ENCODE measurements at places on chromosomes 12 and 14. TPM values are rescaled to one million over a fixed set of nuclear protein-coding genes. Genes with fewer than 3 reads are reported as not detected.

- no peak for DNase-seq
Observed at GRCh38 chr14:101861464-101861863, 100.0 kb downstream of the PPP2R5C start.

DNA sequence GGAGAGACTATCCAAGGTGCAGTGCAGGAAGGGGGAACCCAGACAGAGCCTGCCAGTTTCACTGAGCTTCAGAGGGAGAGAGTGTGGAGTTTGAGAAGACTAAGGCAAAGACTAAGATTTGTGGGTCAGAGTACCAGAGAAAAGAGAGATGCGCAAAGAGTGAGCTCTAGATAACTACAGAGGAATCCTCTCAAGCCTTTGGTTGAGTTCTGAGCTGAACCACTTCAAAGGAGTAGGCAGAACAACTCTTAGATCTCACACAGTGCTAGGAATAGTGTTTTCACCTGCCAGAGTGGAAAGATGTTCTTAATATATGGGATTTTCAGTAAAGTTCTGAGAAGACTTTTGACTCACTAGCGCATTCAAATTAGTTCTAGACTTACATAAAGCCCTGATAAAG is 10.7 kb upstream of the M6PR start:
- DNase-seq, result no peak

- DNase-seq, result no peak
Observed at GRCh38 chr12:19423166-19423930, 15.9 kb upstream of the AEBP2 start.

DNA sequence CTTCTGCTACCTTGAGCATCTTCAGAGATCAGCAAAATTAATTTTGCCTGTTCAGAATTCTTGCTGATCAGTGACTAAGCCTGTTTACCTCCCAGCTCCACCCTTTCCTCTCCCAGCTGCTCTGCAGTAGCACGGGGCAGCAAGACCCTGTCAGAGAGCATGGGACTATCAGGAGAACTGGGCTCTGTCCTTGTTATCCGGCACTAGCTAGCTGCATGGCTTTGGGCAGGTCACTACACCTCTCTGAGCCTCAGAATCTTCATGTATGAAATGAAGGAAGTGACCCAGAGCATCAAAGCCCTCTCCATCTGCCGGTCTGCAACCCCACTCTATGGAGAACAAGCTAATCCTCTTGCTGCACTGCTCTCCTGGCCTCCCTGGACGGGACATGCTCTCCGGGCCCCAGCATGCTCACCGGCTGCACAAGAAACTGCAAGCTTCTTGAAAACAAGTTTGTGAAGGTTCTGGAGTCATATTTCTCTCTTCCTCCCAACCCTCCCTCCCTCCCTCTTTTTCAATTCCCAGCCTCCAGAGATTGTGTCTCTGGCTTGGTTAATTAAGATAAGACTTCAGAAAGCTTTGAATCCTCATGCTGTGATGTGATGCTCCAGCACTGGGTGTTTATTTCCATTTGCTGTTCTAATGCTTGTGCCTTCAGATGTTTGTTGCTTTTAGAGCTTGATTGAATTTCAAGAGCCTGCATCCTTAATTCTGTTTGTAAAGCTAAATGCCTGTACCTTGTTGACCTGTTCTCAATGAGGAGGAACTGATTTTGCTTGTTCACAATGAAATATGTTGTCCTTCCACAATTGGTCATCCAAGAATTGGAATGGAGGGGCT is 101.1 kb downstream of the CRACR2A start:
- DNase-seq, result no peak

DNA sequence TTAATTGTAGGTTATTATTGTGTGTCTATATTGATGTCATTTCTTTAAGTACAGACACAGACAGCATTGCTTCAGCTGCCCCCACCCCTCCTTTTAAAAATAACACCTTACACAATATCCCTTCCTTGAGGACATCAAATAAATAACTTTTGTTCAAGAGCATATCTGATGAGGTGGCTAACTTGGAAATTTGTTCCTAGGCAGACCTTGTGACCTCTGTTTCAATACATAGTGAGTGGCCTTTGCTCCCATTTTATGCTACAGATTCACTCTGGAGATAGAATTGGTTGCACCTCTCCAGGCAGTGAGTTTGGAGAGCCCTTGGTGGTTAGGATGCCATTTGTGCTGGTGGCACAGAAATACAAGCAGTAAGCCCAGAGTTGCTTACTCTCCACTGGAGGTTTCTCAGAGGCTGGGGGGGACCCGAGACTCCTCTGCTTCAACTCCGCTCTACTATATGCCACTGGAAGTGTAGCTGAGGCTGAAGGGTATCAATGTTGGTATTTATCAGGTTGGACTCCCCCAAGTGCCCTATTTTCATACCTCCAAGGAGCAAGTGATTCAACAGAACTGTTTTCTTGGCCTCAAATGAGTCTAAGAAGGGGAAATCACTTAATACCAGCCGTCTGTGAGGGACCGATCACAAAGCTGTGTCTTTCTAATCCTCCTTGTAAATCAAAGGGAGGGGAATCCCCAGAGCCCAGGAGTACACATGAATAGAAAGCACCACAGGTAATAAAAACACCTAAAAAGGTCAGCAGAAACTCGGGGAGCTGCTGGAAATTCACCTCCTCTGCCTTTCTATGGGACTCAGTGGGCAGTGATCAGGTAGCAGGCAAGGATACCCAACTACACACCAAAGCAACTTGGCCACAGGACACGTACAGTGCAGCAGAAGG is 463.1 kb downstream of the RAD51B start:
- DNase-seq, result no peak

GRCh38 chr12:123960856-123961255 is 11.8 kb downstream of the CCDC92 start:
- no peak for DNase-seq

DNA sequence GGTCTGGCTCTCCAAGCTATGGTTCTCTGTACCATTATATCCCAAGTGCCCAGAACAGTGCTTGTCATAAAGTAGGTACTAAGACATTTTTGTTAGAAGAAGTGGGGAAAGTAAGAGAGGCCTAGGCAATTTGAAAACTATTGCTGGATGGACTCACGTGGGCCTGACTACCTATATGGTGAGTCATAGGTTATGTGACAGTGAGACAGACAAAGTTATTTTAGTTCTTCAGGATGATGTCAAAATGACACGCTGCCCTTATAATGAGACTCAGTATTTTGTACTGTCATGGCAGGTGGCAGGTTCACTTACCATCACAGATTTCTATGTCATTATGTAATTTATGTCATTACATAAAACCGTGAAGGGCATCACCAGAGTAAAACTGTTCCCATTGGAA is 53.1 kb downstream of the PARP11 start:
- no peak for DNase-seq

DNA sequence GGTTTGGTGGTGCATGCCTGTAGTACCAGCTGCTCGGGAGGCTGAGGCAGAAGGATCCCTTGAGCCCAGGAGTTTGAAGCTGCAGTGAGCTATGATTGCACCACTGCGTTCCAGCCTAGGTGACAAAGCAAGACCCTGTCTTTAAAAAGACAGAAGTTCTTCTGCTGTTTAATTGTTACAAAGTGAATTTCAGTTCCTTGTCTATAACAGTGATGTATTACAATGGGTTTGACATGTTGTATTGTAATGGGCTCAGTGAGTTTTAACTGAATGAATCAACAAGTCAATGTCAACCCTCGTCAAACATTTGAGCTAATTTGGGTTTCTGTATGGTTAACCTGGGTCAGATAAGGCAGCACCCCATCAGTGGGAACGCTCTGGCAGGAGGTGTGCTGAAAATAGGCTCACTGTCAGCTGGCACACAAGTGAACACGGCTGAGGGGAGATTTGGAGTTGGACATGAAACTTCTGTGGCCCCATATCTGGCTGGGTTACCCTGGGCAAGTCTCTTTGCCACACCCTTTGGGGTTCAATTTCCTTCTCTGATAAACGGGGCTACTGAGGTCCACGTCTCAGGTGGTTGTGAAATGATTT is 14.0 kb upstream of the TRPV4 start:
- DNase-seq, result no peak

GRCh38 chr14:75469606-75470237 is 41.9 kb downstream of the JDP2 start:
- no peak for DNase-seq

- peak; percentile 15 for DNase-seq
Observed at GRCh38 chr12:116818341-116818856, 62.8 kb downstream of the HRK start.

DNA sequence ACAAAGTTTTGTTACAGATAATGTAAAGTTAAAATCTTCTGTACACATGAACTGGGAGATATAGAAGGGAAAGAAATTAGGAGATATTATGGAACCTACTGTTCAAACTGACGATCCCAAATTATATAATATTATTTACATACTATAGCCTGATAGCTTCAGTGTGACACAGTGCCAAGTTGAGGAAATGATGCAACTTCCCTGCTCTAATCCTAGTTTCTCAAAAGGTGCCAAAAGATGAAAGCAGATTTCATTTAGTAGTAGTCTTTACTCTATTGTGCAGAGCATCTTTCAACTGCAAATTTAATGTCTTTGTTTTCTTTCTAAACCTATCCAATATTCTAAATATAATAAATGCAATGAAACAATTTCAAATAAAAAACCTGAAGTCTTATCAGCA is 46.9 kb downstream of the COCH start:
- DNase-seq, result no peak

Gene ARMH4
- polyA plus RNA-seq, result 0.81 TPM

Gene TAS2R31
- not detected for polyA plus RNA-seq

Gene JAG2
- polyA plus RNA-seq, result 2.0 TPM

Gene PPP1R1A
- 15.8 TPM for polyA plus RNA-seq

Gene RIMBP2
- polyA plus RNA-seq, result 4.2 TPM

Gene GLI1
- polyA plus RNA-seq, result 5.5 TPM
